ENCODE measurements at places on chromosomes 16 and 17.

- DNase-seq: peak; percentile 17
Observed at GRCh38 chr16:3938843-3939624, 58.5 kb upstream of the CREBBP start.

GRCh38 chr16:57134982-57135381, 42.6 kb downstream of the CPNE2 start:
- no peak for DNase-seq

- no peak for DNase-seq
Observed at GRCh38 chr16:2040787-2041522, 6.7 kb downstream of the NTHL1 start.

DNA sequence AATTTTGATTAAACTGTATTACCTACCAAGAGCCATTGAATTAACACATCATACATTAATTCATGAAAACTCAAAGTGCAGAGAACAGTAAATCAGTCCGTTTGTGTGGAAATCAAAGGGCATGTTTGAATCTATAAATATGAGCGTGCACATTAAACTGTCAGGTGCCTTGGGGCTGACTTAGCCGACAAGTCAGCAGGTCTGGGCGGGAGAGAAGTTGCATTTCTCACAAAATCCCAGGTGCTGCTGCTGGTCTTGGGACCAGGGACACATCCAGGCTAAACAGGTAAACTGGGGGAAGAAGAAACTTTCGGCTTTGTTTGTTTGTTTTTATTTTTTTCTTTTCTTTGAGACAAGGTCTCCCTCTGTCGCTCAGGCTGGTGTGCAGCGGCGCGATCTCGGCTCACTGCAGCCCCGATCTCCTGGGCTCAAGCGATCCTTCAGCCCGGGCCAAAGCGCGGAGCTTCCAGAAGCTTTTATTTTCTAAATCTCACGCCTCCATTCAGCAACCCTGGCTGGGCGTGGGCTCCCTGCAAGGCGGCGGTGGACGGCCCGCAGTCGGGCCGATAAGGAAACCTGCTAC, 213.9 kb downstream of the MRTFB start:
- no peak for DNase-seq

DNA sequence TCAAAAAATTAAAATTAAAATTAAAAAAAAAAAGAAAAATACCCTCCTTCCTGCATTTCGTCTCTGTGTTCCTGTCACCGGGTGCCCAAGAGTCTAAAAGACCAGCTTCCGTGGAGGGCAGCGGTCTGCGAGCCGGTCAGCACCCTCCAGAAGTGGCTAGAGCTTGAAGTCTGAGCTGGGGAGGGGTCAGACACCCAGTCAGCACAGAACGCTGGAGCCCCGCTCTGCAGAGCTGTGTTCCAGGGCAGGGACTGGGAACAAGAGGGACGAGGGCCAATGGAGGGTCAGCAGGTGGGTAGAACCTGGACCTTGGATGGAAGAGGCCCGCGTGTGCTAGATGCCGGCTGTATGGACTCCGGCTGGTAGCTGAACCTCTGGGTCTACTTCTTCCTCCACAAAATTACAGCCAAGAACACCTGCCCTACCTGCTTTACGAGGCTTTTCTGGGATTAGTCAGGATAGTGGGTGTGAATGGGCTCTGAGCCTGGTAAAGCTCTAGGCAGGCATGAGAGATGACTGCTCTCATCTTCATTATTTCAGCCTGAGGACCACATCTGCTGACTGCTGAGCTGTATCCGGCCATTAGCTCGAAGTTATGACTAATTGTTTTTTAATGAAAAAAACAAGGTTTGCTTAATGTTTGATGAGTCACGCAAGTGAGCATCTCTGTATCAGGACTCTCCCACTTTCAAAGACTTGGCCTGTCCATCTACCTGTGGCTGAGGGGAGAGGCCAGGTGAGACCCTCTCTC, 5.9 kb downstream of the TRPV1 start:
- no peak for DNase-seq

DNA sequence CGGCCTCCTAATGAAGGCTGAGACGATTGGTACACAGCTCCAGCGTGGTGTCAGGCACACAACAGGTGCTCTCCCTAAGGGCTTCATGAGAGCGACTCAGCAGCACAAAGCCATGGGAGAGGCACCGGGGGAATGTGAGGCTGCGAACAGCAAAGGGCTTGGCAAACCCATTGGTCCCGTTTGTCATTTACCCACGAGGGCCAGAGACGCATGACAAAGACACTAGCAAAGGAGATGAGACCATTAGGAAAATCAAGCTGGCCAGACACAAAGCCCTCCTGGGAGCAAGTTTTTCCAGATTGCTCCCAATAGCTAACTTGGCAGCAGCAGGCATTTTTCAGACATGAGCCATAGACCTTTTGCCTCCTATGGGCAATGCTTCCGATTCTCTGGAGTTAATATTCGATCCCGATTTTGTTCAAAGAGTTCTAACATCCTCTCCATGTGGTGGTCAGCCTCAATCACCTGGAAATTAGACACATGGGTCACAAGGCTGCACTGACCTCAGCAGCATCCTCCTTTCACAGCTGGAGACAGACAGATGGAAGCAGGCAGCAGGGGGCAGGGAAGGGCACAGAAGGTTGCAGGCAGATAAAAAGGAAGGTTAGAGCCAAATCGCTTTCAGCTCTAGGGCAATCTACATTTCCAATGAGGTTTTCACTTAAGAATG, 38.2 kb downstream of the TK2 start:
- DNase-seq: no peak

GRCh38 chr17:81295676-81296381, 722 bp upstream of the SLC38A10 start:
- DNase-seq: no peak

DNA sequence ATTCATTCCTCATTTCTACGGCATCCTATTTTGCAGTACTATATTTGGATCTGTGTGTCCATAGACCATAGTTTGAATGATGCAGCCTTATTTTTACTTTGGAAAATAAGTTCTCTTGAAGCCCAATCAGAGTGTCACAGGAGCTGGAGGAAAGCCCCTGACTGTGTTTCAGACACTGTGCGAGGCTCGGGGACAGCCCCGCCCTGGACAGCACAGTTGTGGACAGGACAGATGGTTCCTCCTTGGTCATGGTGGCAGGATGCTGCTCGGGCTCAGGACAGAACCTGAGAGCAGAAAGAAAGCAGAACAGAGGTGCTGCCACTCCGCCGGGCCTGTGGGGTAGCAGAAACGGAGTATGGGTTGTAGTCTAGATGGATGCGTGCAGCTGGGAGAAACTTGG, 22.9 kb downstream of the BANP start:
- no peak for DNase-seq

GRCh38 chr16:89918453-89919347, at the start of gene MC1R:
MC1R (plus strand) TSS chr16:89918862; CDS start chr16:89919259, 397 bp downstream.
- no peak for DNase-seq

DNA sequence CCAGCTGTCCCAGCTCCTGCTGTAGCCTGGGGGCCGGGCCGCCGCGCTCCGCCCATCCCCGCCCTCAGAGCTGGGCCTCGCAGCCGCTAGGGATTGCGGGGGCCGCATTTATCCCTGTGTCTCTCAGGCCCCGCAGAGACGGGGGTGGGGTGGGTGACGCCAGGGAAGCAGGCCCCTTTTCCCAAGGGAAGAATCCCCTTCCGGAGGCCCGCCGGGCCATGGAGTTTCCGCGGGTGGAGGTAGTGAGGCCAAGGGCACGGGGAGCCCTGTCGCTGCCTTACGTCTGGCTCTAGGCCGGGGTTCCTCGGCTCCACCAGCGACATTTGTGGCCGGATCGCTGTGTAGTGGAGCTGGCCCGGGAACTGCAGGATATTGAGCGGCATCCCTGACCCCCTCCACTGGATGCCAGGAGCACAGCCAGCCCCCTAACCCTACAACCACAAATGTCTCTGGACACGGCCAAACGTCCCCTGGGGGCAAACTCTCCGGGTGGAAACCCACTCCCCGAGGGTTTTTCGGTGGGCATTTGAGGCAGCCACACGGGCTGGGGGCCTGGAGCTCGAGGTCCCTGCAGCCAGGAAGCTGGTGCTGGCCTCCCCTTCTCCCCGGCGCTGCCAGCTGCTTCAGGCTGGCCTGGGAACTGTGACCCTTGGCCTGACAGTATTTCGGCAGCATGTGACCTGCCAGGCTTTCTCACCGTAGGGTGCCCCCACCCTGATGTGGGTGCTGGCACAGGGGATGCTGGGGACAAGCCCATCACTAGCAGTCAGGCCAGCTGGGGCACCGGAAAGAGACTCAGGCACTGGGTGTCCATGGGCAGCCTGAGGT, 12.0 kb upstream of the CD300A start:
- DNase-seq: no peak

- no peak for DNase-seq
Observed at GRCh38 chr16:11670171-11671131, 2.2 kb downstream of the SNN start.

GRCh38 chr16:53166099-53166498, 111.3 kb downstream of the CHD9 start:
- no peak for DNase-seq

DNA sequence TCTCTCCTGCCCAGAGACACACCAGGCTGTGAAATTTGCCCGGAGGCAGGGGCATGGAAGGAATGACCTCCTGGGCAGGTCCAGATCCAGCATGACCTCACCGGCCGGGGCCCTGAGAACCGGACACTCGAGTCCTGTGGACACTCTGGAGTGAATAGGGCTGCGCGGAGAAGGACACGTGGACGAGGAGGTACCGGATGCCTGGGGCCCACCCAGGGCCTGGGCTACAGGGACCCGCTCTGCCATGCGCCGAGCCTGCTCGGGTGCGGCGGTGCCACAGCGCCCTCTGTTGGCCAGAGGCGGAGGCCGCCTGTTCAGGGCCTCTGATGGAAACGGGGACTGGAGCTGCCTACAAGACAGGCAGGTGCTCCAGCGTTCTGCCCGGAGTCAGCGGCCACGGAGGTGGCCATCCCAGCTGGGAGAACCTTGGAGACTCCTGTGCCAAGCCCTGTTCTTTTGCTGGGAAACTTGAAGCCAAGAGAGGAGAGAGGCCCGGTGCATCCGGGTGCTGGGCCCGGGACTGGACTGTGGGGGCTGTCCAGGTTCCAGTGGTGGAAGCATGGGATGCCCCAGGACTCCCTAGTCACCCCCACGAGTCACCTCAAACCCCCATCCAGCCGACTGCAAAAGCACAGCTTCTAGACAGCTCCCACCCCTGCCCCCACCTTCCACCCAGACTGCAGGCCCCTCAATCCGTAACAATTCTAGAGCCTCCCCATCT, 19.3 kb upstream of the NXPH3 start:
- DNase-seq: peak; percentile 82

DNA sequence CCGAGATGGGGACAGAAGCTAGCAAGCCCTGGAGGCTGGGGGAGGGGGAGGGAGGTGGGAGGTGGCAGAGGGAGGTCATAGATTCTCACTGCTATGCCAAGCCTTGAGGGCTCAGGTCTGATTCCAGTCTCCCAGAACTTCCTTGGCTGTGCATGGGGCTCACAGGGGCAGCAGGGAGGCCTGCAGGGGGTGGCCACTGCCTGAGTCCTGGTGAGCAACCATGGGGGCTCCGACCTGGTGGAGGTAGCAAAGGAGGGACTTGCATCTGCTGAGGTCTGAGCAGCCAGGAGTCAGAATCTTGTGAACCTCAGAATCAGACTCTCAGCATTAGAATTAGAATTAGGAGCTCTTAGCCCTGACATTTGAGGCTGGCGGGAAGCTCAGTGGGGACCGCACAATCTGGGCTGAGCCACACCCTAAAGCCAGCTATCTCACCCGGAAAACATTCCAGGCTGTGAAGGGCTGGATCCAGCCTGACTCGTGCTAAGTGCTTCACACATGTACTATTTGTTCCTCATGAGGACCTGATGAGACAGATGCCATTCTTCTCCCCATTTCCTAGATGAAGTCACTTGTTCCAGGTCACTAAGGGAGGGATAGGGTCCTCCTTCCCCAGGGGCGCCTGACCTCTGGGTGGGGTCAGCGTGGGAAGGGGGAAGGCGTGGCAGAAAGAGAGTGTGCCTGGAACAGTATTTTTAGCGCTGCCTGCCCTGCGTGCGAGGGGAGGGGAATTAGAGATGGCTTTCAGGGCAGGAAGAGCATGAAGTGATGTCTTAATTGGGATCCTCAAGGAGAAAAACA, 17.3 kb upstream of the KCNJ12 start:
- DNase-seq: no peak

- DNase-seq: no peak
Observed at GRCh38 chr17:42547001-42547461, 5.7 kb upstream of the HSD17B1 start.

DNA sequence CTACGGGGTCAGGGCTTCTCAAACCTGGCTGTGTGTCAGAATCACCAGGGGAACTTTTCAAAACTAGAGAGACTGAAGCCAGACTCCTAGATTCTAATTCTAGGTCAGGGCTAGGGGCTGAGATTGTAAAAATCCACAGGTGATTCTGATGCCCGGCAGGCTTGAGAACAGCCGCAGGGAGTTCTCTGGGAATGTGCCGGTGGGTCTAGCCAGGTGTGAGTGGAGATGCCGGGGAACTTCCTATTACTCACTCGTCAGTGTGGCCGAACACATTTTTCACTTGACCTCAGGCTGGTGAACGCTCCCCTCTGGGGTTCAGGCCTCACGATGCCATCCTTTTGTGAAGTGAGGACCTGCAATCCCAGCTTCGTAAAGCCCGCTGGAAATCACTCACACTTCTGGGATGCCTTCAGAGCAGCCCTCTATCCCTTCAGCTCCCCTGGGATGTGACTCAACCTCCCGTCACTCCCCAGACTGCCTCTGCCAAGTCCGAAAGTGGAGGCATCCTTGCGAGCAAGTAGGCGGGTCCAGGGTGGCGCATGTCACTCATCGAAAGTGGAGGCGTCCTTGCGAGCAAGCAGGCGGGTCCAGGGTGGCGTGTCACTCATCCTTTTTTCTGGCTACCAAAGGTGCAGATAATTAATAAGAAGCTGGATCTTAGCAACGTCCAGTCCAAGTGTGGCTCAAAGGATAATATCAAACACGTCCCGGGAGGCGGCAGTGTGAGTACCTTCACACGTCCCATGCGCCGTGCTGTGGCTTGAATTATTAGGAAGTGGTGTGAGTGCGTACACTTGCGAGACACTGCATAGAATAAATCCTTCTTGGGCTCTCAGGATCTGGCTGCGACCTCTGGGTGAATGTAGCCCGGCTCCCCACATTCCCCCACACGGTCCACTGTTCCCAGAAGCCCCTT, 10.9 kb downstream of the STH start:
- no peak for DNase-seq

GRCh38 chr17:29076722-29077121, 33.8 kb downstream of the PIPOX start:
- DNase-seq: no peak

DNA sequence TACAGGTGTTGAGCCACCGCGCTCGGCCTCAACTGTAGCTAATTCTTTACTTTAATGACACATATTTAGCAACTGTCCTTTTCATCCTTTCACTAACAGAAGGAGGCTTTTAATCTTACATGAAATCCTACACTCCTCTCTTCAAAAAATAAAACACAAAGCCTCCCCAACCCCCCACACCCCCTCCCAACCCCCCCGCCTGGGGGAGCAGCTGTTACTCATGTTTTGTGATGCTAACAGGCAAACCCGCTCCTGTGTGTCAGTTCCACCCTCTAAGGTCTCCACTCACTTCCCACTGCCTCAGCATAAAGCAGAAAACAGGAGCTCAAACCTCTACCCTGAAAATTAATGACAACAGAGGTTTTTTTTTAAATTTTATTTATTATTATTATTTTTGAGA, 55.4 kb upstream of the SLC25A19 start:
- no peak for DNase-seq

All from stimulated activated CD4-positive, alpha-beta T cell treated with anti-CD3 and anti-CD28 coated beads, Interleukin-1b, Interleukin-23, amount 100 ng/mL, for 1 hour (primary cell).